IPS DF 19.7 (cell line): ENCODE measurements at places on chromosomes 16 and 17.

- DNase-seq = no peak
These were observed 231.8 kb downstream of the BCAS3 start for GRCh38 chr17:60909405-60909804.

DNA sequence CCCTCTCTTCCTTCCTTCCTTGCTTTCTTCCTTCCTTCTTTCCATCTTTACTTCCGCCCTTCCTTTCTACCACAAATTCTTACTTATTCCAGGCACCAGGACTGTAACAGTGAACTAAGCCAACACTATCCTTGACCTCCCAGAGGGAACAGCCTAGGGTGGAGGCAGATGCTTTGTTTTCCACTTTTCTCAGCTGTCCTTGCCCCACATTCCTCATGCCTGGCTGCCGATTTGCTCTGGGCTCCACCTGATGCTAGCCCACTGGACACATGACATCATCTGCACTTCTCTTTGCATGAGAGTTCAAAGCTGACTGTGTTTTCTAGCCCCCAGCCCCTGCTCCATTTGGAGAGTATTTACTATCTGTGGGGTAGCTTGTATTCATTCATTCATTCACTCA, 283.0 kb downstream of the MAF start:
- no peak for DNase-seq

- no peak for DNase-seq
These were observed 696.8 kb upstream of the SOX9 start for GRCh38 chr17:71423871-71424546.

GRCh38 chr17:72268431-72268830, 147.6 kb downstream of the SOX9 start:
- no peak for DNase-seq

GRCh38 chr16:72787514-72788268, 260.2 kb downstream of the ZFHX3 start:
- peak; percentile 35 for DNase-seq

GRCh38 chr17:42979511-42980273, at the start of gene PTGES3L:
TSS of gene PTGES3L (minus strand) at chr17:42980080. CDS start at chr17:42980053, 27 bp downstream.
- DNase-seq = no peak

DNA sequence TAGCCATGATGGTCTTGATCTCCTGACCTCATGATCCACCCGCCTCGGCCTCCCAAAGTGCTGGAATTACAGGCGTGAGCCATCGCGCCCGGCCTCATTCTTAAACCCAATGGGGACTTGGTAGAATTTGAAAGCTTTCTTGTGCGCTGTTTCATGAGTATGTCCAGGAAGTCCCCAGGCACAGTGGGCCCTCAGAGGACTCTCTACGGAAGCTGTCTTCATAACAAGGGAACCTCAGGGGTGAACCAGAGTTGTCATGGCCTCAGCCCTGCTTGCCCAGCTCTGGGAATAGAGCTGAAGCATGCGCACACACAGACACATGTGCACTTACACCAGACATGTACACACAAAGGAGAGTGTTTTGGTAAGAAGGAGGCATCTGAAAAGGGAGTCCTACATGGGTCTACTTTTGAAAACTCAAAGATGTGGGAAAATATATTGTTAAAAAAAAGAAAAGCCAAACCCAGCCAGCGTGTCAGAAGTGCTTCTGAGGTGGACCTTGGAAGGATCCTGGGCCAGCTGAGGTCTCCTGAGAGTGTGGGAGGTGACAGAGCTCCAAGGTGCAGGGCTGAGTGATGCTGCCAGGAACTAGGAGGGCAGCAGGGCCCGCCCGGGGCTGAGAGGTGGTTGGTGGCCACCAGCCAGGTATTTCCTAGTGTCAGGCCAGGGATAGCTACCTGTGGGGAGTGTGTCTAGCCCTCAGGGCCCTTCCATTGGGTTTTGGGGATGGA, 54.6 kb downstream of the EPN2 start:
- no peak for DNase-seq

- no peak for DNase-seq
These were observed 208.9 kb downstream of the CDH13 start for GRCh38 chr16:82835487-82836155.

- DNase-seq = no peak
These were observed 143.8 kb downstream of the CLEC16A start for GRCh38 chr16:11088074-11088730.

- DNase-seq = no peak
These were observed 49.2 kb downstream of the IRF8 start for GRCh38 chr16:85948138-85948509.

DNA sequence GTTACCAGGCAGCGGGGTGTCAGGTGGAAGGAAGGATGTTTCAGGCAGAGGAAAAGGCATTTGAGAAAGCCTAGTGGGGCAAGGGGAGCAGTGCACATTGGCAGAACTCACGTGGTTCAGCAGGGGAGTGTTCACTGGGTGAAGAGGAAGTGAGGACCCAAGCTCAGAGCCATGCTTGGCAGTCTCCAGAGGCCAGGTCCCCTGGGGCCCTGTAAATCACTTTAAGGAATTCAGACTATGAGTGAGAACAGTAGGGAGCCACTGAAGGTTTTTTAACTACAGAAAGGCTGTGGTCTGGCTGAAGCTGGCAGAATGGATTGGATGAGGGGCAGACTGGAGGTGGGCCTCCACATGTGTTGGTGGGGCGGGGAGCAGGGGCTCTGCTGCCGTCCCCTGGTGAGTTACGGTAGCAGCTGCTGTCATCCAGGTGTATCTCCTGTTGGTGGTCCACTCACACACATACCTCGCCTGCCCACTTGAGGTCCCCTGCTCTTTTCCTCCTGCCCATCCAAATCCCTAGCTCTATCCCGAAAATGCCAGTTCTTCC, 5.1 kb downstream of the CLEC16A start:
- DNase-seq = peak; percentile 70

- no peak for DNase-seq
These were observed 25.0 kb downstream of the MPRIP start for GRCh38 chr17:17067257-17067656.

DNA sequence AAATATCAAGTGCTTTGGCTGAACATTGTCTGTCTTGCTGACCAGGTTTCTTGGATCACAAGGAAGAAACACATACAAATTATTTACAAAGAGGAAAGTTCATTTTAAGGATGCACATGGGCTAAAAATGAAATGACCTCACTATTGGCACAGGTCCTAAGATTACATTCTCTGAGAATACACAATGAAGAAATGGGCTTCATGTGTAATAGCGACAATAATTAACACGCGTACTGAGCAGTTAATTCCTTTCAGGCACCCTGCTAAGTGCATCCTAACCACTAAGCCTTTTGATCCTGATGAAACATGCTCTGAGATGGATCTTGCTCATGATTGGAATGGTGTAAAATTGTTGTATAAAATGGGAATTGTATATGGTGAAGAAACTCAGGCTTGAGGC, 429.0 kb downstream of the HS3ST4 start:
- no peak for DNase-seq

DNA sequence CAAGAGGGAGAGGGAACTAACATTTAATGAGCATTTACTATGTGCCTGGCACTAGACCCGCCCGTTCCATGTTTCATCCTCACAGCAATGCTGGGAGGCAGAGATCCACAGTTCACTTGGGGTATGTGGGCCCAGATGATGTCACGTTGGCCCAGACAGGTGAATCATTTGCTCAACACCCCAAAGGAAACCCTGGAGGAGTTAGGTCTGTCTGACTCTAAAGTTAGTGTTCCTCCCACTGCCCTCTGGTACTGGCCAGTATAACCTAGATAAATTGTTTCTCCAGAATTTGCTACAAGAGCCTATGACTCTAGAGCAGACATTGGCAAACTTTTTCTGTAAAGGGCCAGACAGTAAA, 164.6 kb downstream of the VPS53 start:
- no peak for DNase-seq

DNA sequence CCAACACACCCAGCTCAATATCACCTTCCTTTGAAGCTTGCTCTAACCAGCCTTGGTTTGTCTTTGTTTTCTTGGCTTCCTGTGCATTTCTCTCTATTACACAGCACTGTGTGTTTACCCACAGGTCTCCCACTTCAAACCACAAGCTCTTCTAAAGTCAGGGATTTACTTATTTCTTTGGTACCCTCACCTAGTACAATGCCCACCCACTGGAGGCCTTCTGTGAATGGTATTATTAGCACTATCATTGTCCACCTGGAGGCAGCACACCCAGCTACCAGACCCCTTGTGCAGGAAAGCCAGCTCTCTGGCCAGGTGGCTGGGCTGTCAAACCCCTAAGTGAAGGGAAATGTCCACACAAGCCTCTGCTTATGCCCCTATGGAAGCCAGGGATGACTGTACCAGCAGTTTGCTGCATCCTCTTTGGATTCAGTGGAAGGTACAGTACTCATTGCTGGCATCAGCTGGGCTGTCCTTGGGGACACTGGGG, 9.4 kb upstream of the TOP2A start:
- no peak for DNase-seq

DNA sequence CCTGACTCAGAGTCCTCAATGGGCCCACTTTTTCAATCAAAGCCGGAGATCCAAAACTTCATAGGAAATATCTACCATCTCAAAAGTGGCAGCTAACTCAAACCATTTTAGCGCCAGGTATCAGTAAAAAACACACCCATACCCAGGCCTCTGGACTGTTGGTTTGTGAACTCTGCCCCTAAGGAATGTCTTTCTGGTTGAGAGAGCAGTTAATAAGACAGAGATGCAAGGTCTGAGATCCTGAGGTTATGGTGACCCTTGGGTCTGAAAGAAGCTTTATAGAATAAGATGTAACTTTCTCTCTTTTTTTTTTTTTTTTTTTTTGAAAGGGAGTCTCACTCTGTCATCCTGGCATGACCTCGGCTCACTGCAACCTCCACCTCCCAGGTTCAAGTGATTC, 350.5 kb downstream of the SOX9 start:
- no peak for DNase-seq

DNA sequence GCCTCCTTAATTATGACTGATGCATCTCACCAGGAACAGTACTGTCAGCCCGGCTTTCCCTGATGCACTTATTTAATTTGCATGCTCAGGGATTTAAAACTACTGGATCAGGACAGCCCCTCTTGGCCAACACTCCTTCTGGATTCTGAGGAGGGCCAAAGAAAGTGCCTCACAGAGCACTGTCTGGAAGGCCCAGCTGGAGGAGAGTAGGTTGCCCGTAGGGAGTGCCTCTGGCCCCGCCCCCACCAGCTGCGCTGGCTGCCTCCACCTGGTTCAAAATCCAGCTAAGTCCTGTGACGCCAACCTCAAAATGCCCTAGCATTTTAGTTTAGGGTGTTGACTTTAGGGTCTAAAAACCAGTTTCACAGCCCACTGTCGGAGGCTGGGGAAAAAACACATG, 49.4 kb upstream of the SREBF1 start:
- no peak for DNase-seq

GRCh38 chr16:57899771-57900661, 70.9 kb downstream of the CNGB1 start:
- no peak for DNase-seq

DNA sequence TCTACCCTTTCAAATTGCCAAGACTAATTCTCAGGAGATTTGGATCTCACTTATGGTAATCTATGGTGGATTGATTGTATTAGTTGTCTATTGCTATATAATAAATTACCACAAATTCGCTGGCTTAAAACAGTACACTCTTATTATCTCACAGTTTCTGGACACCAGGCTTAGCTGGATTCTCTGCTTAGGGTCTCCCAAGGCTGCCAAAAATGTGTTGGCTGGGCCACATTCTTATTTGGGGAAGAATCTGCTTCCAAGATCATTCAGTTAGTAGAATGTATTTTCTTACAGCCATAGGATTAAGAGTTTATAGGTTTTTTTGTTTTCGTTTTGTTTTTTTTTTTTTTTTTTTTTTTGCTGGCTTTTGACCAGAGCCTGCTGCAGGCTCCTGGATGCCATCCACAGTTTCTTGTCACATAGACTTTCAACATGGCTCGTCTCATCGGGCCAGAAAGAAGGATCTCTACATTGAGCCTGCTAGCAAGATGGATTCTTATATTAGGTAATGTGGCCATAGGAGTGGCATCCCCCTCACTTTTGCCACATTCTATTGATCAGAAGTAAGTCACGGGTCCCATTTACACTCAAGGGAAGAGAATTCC, 415.3 kb downstream of the KIF2B start:
- no peak for DNase-seq

- DNase-seq = no peak
These were observed 8.3 kb upstream of the NLRC5 start for GRCh38 chr16:56980792-56981724.

DNA sequence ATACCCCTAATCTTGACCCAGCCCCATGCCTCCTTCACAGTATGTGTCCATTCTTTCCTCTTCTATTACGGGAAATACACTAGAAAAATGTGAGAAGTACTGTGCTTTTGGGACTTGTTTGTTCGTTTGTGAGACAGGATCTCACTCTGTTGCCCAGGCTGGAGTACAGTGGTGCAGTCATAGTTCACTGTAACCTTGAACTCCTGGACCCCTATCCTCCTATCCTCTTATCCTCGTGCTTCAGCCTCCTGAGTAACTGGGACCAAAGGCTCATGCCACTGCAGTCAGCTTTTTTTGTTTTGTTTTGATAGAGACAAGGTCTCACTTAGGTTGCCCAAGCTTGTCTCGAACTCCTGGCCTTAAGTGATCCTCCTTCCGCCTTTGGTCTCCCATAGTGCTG, 29.9 kb upstream of the RASL10B start:
- DNase-seq = no peak

GRCh38 chr16:31099860-31100638, 5.5 kb upstream of the VKORC1 start:
- DNase-seq = no peak

GRCh38 chr16:4692460-4693295, 684 bp upstream of the NUDT16L1 start:
- no peak for DNase-seq

DNA sequence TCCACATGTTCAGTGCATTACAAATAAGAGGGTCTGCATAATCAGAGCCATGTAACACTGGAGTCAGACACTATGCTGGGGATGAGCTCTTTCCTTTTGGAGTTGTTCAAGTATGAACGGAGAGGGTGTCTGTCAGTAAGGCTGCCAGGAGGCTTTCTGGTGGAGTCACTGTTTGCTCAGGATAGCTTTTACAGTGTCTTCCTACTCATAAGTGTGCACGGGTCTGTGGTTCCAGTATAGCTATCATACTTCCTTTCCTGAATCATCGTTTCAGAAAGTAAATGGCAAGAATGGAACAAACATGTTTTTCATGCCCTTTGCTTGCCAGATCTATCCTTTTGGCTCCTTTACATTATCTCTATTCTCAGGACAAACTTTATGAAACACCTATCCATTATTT, 152.7 kb upstream of the CDH11 start:
- no peak for DNase-seq

- DNase-seq = no peak
These were observed 498 bp downstream of the LRRC37B start for GRCh38 chr17:32007463-32008298.

- no peak for DNase-seq
These were observed 4.2 kb downstream of the RFNG start for GRCh38 chr17:82047379-82047778.

- DNase-seq = no peak
These were observed 86.3 kb upstream of the RPL38 start for GRCh38 chr17:74117087-74117698.

- DNase-seq = no peak
These were observed 44.9 kb upstream of the ETV4 start for GRCh38 chr17:43591001-43591400.

- DNase-seq = no peak
These were observed 224.6 kb upstream of the N4BP1 start for GRCh38 chr16:48834576-48834975.
